Germinal center (tissue), 1 donor: ENCODE measurements at places on chromosomes 3 and 15.

- DNase-seq = no peak
Observed at GRCh38 chr3:125644036-125645005, 49.0 kb upstream of the OSBPL11 start.

DNA sequence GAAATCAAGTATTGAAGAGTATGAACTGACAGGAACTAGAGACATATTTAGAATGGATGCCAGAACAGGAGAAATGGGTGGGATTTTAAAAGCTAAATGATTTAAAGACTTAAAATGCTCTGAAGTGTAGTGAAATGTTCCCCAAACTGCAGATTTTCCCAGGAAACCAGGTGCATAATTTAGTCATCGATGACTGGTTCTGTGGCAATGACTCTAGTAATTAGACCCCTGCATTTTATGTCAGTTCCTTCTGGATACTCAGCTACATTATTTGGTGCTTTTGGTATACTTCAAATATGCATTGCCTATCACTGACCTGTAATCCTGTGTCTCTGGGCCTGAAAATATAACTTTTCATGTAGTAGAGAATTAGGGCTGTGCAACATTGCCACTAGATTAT, 16.8 kb downstream of the AGTR1 start:
- DNase-seq = no peak

GRCh38 chr3:54421943-54422342, 299.6 kb downstream of the CACNA2D3 start:
- no peak for DNase-seq

DNA sequence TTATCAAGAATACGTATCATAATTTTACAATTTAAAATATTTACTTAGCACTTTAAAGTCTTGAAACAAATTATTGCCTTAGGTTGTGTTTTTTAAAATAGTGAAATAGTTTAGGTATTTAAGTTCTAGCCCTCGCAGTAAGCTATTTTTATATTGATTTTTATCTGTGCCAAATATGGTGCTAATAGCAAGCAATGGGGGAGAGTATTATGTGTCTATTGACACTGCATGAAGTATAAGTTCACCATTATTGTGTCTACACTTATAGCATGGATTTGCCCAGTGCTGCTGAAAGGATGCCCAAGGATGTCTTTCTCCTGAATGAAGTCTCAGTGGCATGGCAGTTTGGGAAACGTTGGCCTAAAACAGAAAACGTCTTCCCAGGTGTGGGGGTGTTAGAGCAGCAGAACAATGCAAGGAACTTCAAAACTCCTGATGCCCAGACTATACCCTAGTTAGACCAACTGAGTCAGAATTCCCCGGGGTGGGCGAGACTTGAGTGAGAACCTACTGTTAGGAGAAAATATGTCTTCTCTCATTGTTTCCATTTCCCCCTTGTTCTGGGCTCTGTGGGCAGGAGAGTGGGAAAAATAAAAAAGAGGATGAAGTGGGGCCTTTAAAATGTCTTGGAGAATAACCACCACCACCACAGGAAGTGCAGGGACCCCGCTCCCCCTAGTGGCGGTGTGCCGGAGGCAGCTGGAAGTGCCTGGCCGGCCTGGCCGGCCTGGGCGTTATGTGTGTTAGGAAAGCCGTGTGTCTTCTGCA, 104.2 kb upstream of the SLC7A14 start:
- DNase-seq = peak; percentile 68
